Stromal cell of bone marrow (primary cell): ENCODE measurements at places on chromosomes 1 and 21.

GRCh38 chr1:107124694-107125093, 16.1 kb upstream of the NTNG1 start:
- no peak for DNase-seq

DNA sequence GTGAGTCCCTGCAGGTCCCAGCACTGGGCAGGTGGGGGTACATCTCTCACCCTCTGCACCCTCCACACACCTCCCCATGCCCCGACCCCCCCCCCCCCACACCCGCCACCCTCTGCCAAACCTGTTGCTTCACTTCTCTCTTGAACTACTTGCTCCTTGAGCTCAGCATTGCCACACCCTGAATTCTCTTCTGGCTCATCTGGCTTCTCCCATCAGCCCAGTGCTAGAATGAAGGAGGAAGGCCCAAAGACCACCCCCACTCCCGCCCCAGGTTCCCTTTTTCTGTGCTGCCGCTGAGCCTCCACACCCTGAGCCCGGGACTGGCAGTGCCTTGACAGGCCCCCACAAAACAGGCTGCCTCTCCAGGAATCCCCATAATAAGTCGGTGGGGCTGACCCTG, 6.4 kb upstream of the TNNI1 start:
- DNase-seq, result no peak

- DNase-seq, result no peak
These were observed 720.7 kb upstream of the CXADR start for GRCh38 chr21:16792101-16792500.

DNA sequence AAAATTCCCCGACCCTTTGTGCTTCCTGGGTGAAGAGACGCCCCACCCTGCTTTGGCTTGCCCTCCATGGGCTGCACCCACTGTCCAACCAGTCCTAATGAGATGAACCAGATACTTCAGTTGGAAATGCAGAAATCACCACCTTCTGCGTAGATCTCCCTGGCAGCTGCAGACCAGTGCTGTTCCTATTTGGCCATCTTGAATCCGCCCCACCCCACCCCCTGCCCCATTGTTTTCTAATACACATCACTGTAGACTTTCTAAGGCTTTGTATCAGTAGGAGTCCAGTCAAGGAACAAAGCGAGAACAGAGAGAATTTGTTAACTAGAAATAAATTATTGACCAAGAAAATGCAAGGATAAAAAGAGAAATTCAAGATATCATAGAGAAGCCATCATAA, 178.2 kb downstream of the KCNK2 start:
- DNase-seq, result no peak
